ENCODE measurements at places on chromosomes 2 and 18. TPM values are rescaled to one million over a fixed set of nuclear protein-coding genes. Genes with fewer than 3 reads are reported as not detected.

Gene SCTR
- not detected for total RNA-seq

Gene TMEM17
- total RNA-seq, result 5.4 TPM

Gene ZSCAN30
- 1.1 TPM for total RNA-seq

Gene CRACDL
- total RNA-seq, result 0.97 TPM

Gene DNAH6
- total RNA-seq, result 0.14 TPM

Gene CTAGE1
- not detected for total RNA-seq

Gene PID1
- 2.9 TPM for total RNA-seq

Gene CNDP1
- not detected for total RNA-seq

Gene AFF3
- 0.06 TPM for total RNA-seq

Gene ABCG8
- not detected for total RNA-seq

Gene LTBP1
- 16.8 TPM for total RNA-seq

Gene MSTN
- total RNA-seq, result not detected

Gene RFX8
- total RNA-seq, result not detected

Gene VWC2L
- not detected for total RNA-seq

Gene TMEM247
- total RNA-seq, result not detected

Gene ALPP
- total RNA-seq, result 0.75 TPM

Gene TMEM163
- total RNA-seq, result 0.11 TPM

Gene IL36RN
- total RNA-seq, result 0.14 TPM

Gene ZNF521
- not detected for total RNA-seq

Gene CKAP2L
- 13.4 TPM for total RNA-seq

Gene IL1R1
- 40.2 TPM for total RNA-seq

Gene SPC25
- total RNA-seq, result 20.3 TPM

Gene DSC1
- not detected for total RNA-seq

Gene CSRNP3
- not detected for total RNA-seq

Gene SLC5A7
- not detected for total RNA-seq

Gene TMEM37
- total RNA-seq, result 1.8 TPM

Gene SNED1
- total RNA-seq, result 0.18 TPM

Gene CERS6
- total RNA-seq, result 15.2 TPM
